ENCODE measurements at places on chromosomes 16 and 17.

DNA sequence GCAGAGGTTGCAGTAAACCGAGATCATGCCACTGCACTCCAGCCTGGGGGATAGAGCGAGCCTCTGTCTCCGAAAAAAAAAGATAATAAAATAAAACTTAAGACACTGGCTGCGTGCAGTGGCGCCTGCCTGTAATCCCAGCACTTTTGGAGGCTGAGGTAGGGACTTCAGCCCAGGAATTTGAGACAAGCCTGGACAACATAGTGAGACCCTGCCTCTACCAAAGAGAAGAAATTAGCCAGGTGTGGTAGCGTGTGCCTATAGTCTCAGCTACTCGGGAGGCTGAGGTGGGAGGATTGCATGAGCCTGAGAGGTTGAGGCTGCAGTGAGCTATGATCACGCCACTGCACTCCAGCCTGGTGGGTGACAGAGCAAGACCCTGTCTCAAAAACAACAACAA, 26.6 kb downstream of the RARA start:
- DNase-seq = no peak

DNA sequence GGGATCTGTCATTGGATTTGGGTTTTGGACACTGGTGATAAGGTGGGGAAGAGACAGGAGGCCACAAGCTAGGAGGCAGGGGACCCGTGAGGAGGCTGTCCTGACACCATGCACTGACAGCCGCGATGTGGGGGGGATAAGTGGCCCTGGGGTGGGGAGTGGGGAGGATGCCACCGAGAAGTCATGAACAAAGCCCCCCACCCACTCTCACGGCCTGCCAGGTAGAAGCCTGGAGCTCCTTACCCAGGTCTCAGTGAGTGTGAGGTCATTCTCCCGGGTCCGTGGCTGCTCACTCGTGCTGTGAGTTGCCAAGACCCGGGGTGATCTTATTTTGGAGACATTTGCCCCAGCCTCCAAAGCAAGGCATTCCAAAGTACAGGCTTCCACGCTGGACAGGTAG, 165.9 kb upstream of the TNRC6C start:
- DNase-seq = no peak

GRCh38 chr17:4948931-4949320, 596 bp upstream of the PFN1 start:
- peak; percentile 94 for DNase-seq

GRCh38 chr17:63445571-63445953, 544 bp downstream of the CYB561 start:
- DNase-seq = peak; percentile 79

DNA sequence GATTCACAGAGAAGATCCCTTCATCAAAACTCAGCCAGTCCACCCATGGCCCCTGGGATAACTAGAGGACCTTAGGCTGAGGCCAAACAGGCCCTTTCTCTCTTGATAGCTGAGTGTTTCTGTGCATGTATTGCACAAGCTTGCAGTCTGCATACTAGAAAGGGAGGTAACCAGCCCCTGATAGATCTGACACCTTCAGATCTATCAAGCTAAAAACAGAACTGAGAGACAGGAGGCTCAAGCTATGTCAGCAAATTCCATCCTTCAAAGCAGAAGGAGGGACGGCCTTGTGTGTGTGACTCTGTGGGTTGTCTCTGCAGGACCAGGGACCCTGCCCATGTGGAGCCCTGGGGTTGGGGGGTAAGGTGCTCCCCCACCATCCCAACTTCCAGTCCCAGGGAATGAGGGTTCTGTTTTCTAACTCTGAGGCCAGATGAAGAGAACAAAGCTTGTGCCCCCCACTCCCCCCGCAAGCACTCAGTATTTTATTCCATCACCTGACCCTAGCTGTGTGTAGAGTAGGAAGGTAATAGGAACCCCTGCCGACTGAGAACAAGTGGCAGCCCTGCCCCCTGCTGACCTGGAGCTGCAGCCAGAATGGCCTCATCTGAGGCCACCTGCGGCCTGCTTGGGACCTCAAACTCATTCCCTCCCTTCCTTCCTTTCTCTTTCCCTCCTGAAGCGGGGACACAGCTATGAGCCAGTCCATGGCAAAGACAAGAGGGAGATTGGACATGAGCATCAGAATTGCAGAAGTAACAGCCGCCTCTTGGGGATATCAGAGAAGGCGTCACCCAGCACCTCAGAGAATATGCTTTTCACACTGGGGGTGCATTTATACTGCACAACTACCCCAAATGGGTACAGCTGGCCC, 63.8 kb downstream of the SMPD3 start:
- no peak for DNase-seq

DNA sequence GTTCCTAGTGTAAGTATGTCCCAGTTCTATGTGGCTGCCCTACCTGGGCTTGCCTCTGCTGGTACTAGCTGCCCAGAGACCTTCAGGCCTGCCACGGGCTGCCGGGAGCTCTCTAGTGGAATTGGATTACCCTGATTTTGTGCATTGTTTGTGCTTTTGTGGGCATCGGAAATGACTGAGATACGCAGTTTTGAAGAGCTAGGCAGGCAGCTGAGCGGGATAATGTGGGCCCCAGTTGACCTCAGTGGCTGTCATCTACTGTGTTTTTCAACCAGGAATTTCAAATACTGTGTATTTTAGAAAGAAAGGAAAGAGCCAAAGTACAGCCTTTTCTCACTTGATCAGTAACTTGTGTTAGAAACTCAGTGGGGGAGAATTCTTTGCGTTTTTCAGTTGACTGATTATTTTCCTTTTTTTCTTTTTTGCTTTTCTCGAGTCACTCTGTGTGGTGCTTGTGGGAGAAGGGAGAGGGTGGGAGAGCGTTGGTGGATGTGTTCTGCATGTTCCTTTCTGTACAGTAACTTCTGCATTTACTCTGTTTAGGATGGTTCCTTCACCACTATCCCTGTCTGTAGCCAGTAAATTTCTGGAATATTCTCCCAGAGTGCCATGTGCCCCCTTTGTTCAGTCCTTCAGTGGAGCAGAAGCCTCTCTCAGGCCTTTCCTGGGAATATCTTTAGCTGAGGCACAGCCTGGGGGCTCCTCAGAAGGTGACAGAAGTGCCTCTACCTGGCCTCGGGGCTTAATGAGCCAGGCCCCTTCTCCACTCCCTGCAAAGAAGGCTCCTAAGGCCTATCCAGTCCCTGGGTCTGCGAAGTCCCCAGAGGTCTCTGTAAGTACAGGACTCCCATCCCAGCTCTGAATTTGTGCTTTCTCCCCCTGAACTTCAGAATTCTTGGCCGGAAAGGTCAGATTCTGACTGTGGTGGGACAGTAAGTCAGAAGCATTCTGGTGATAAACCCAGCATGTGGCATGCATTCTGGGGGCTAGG, 15.0 kb upstream of the SLC12A3 start:
- no peak for DNase-seq

DNA sequence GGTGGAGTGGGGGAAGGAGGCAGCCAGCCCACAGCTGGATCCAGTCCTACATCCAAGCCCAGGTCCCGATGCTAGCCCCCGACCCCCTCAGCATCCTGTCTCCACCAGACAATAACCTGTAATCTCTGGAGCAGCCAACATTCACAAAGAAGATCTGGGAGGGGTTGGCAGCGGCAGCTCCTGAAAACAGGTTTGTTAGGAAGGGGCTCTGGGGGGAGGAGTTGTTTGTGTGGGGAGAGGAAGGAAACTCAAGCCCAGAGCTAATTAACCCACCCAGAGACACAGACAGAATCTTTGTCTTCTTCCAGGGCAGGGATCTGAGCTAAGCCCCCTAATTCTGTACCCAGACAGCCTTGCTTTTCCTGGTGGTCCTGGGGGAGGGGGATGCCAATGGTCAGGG, 4.6 kb upstream of the C17orf113 start:
- peak; percentile 50 for DNase-seq

DNA sequence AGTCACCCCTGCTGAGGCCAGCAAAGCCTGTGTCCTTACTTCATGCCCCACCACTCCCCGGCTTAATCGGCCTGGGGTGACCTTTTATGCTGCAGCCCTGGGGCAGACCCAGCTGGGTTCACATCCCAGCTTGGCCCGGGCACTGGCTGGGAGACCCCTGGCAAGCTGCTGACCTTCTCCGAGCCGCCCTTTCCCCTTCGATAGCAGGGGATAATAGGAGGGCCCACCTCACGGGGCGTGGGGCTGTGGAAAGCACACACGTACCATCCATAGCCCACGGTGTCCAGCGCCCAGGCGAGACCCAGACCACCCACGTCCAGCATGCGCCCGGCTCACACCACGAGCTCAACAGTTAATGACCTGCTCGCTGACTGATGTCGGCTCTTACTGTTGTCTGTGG, 26.8 kb downstream of the TBC1D16 start:
- DNase-seq = no peak

- no peak for DNase-seq
These were observed 260.7 kb upstream of the CA10 start for GRCh38 chr17:52419229-52419641.

DNA sequence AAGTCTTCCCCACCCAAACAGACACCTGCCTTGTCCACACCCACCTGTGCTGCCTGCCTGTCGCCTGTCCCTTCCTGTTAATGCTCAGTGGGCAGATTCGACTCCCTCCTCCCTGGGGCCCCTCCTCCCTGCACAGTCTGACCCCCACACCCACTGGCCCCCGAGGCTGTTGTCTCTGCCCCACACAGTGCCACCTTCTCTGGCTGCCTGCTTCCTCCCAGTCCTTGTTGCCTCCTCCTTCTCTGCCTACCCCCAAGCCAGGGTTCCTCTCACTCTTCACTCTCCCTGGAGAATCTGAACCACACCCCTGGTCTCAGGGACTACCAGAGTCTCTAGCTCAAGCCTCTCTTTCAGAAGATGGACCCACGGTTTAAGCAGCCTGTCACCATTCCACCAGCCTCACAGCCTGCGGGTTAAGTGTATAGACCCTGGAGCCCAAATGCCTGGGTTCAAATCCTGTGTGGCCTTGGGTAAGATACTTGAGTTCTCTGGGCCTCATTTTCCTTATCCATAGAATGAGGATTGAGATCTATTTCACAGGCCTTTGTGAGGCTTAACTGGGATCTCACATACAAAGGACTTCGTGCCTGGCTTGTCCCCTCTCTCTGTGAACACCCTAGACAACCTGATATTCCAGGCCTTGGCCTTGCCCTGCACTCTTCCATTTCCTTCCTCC, 3.8 kb upstream of the ARHGAP23 start:
- DNase-seq = no peak

- DNase-seq = peak; percentile 17
These were observed 118.4 kb upstream of the CDC42EP4 start for GRCh38 chr17:73430165-73430680.

- no peak for DNase-seq
These were observed 12.1 kb downstream of the CMTM3 start for GRCh38 chr16:66616592-66616991.

GRCh38 chr17:13593757-13594156, 8.0 kb downstream of the HS3ST3A1 start:
- no peak for DNase-seq

- DNase-seq = no peak
These were observed 31.2 kb downstream of the RNF135 start for GRCh38 chr17:31002047-31002446.

DNA sequence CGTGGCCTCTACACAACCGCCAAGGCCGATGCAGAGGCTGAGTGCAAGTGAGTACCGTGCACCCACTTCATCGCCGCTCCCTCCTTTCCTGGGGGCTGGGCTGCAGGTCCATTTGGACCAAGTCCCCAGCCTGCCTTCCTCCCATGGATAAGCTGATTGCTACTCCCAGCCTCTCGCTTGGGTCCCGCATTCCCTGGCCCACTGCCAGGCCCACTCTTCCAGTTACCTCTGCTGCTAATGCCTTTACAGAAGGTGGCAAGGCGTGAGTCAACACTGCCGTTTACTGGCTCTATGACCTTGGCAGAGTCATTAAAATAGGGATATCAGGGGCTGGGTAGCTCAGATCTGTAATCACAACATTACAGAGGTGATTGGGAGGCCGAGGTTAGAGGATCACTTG, 11.2 kb downstream of the SULT1A2 start:
- no peak for DNase-seq

DNA sequence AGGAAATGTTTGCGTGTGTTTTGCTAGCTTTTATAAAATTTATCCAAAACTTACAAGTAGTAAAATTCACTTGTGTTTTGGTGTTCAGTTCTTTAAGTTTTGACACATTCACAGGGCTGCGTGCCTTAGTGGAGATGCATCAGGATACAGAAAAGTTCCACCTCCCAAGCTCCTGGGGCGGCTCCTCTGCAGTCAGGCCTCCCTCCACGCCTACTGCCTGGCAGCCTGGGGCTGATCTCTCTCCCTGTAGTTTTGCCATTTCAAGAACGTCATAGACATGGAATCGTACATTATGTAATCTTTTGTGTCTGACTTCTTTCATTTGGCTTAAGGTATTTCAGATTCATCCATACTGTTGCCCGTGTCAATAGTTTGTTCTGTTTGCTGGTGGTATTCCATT, 27.2 kb upstream of the IRF8 start:
- no peak for DNase-seq

- DNase-seq = no peak
These were observed 20.4 kb downstream of the COTL1 start for GRCh38 chr16:84597528-84597896.

- peak; percentile 91 for DNase-seq
These were observed 3.1 kb upstream of the BAIAP3 start for GRCh38 chr16:1330260-1330914.

DNA sequence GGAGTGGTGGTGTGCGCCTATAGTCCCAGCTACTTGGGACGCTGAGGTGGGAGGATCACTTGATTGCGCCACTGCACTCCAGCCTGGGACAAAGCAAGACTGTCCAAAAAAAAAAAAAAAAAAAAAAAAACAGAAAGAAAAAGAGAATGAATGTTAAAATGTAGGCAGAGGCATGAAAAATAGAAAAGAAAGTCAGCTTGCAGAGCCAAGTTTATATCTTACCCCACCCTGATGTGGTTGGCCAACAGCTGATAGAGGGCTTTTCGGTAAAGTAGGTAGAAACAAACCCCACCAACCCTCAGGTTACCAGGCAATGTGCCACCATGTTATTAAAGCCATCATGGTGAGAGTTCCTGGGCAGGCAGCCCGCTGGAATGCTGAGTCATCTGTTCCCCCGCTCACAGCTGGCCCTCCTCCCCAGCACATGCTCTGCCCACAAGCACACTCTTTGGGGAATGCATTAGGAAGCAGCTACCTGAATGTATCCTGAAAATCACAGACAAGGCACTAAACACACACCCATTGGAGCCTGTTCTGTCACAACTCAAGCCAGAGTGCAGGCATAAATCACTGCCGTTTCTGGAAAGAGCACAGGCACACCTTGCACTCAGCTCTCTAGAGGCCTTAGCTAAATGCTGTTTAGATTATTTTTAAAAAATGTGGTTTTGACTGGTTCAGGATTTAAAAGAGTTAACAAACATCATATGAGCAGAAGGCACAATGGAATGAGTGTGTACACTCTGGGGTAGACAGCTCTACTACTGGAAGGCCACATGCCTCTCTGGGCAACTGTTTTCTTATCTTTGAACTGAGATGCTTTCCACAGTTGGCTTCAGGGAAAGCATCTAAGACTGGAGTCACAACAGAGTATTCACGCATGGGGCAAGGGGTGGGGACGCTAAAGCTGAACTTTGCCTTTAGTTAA, 128.5 kb downstream of the PARN start:
- peak; percentile 91 for DNase-seq

GRCh38 chr16:52439171-52439701, 107.7 kb downstream of the TOX3 start:
- no peak for DNase-seq

DNA sequence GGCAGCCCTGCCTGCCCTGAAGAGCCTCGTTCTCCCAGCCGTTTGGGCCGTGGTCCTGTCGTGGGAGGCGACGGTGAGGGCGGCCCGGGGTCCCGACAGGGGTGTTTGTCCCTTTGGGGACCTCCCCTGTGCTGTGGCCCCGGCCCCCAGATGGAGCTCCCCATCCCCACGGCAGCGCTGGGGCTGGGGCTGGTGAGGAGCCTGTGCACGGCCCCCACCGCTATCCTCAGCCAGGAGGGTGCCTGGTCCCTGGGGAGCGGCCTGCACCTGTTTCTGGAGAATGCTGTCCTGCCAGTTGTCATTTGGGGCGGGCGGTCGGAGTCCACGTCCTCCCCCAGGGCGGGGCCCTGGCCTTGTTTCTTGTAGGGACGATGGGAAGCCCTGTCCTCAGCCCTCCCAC, 6.6 kb downstream of the CAPN15 start:
- no peak for DNase-seq
